ENCODE measurements at places on chromosomes 11 and 22. TPM values are rescaled to one million over a fixed set of nuclear protein-coding genes. Genes with fewer than 3 reads are reported as not detected.

- no peak overlapping the region for H3K27ac ChIP-seq
- H3K4me3 ChIP-seq, result no peak overlapping the region
- no peaks in the 10 kb centered on the region for H3K4me1 ChIP-seq
- peak; percentile 77 for DNase-seq
- no peaks in the 10 kb centered on the region for H3K36me3 ChIP-seq
- H3K27me3 ChIP-seq, result no peaks in the 10 kb centered on the region
Measured at GRCh38 chr11:67572747-67573419, 10.7 kb upstream of the GSTP1 start.

DNA sequence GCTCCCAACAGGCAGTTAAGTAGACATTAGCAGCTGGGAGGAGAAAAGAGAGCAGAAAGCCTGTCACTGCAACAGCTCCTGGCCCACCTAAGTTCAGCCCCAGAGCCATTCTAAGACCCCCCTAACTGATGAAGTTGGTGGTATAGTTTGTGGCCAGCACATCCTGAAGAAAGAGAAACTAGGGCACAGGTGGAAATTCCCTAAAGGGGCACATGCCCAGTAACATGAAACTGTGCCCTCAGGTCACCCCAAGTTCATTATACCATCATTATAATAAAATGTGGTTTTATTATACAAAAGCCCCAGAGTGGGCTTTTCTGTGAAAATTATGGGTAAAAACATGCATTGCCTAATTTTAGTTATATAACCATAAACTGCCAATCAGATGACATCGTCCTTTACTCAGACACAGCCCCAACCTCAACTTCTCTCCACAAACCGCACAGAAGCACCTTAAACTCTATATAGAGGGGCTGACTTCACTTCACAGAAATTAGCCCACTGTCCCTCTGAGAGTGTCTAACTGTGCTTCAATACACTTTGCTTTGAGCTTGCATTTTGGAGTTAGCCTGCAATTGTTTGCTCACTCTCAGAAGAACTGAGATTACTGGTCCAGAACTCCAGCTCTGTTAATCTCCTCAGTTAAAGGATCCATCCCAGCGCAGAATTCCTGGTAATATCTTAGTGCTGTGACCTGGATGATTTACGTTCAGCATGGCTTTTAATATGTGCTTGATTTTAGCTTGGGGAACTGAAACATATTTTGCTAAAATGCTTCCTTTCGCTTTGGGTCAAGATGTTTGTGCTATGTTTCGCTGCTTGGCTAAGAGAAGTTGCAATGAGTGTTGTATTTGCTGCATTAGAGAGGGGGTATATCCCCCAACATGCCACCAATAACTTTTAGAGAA lies 1.8 kb upstream of the APOL3 start:
- H3K27ac ChIP-seq, result no peak overlapping the region
- no peaks in the 10 kb centered on the region for H3K36me3 ChIP-seq
- no peaks in the 10 kb centered on the region for H3K27me3 ChIP-seq
- no peaks in the 10 kb centered on the region for H3K4me1 ChIP-seq

DNA sequence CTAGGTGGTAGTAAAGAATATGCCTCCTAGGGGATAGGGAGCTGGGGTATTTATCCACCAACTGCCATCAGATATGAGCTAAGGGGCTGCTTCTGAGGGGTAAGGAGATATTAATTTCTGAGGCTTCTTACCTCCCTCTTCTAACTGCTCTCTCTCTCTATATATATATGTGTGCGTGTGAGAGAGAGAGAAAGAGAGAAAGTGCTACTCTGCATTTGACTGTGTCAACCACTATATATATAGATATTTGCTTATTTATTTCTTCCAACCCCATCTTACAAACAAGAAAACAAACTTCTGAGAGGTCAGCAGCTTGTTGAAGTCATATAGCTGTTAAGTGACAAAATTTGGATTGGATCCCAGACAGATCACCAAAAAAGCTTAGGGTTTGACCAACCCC lies 5.9 kb upstream of the HEPACAM start:
- DNase-seq, result no peak
- no peaks in the 10 kb centered on the region for H3K4me1 ChIP-seq

GRCh38 chr11:55658608-55659007 lies 3.4 kb upstream of the OR4C6 start:
- no peaks in the 10 kb centered on the region for H3K27me3 ChIP-seq
- H3K4me3 ChIP-seq, result no peak overlapping the region
- H3K4me1 ChIP-seq, result no peaks in the 10 kb centered on the region
- no peaks in the 10 kb centered on the region for H3K36me3 ChIP-seq

DNA sequence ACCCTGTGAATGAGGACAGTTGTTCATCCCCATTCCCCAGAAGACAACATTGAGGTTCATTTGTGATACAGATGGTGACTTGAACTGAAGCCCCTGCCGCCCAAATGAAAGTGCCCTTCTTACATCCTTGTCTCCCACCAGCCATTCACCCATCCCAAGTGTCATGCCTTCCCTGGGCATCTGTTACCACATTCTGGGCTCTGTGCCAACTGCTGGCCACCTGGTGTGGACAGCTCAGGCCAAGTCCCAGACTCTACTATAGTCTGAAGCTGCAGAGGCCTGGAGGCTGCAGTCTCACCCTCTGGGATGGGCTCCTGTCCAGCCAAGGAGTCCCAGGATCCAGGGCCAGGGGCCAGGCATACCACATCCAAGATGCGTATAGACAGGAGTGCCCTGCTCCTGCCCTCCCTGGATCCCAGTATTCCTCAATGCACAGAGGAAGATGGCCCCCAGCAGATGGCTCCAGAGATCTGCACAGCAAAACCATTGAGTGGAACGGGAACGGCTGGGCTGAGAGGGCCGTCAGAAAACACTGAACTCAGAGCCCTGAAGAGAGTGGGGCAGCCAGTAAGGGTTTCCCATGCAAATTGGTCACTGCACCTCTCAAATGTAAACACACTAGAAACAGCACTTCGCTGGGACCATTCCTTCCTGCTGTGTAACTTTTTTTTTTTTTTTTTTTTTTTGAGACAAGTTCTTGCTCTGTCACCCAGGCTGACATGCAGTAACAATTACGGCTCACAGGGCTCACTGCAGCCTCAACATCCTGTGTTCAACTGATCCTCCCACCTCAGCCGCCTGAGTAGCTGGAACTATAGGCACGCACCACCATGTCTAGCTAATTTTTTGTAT lies 22.8 kb downstream of the ARRB1 start:
- peaks cover 10% of the 10 kb centered on the region for H3K4me1 ChIP-seq
- H3K27me3 ChIP-seq, result no peaks in the 10 kb centered on the region
- peak; percentile 84 for DNase-seq
- H3K36me3 ChIP-seq, result peaks cover 11% of the 10 kb centered on the region
- H3K27ac ChIP-seq, result peak overlapping the region; percentile 68
- H3K4me3 ChIP-seq, result no peak overlapping the region

GRCh38 chr22:27752771-27753170 lies 48.8 kb downstream of the MN1 start:
- H3K36me3 ChIP-seq, result no peaks in the 10 kb centered on the region
- no peak overlapping the region for H3K4me3 ChIP-seq
- no peak for DNase-seq
- H3K4me1 ChIP-seq, result peaks cover 8% of the 10 kb centered on the region
- no peak overlapping the region for H3K27ac ChIP-seq

- H3K36me3 ChIP-seq, result peaks cover 2% of the 10 kb centered on the region
- H3K27me3 ChIP-seq, result no peaks in the 10 kb centered on the region
- no peak for DNase-seq
- no peak overlapping the region for H3K4me3 ChIP-seq
Measured at GRCh38 chr11:13448876-13449275, 14.1 kb downstream of the BTBD10 start.

GRCh38 chr11:13368041-13368446 lies 90.5 kb downstream of the BMAL1 start:
- no peak for DNase-seq
- H3K27me3 ChIP-seq, result no peaks in the 10 kb centered on the region
- no peaks in the 10 kb centered on the region for H3K36me3 ChIP-seq
- H3K4me1 ChIP-seq, result no peaks in the 10 kb centered on the region
- no peak overlapping the region for H3K4me3 ChIP-seq

DNA sequence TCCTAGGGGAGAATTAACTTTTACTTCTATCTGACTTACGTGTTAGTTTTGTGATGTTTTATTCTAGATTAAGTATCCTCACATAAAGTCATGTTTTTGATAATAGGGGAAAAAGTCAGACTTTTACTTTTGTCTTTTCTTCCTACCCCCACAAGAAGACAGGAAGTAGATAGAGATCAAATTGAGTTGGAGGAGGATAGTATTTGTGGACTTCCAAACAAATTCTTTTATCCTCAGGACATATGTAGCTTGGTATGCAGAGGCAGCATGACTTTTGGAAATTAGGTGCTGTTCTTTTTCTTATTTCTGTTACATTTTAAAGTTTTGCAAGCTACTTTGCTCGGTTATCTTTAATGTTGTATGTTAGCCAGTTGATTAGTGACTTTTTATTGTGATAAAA lies 61.4 kb downstream of the MTMR3 start:
- H3K4me3 ChIP-seq, result no peak overlapping the region
- no peak overlapping the region for H3K27ac ChIP-seq
- H3K36me3 ChIP-seq, result peaks cover 18% of the 10 kb centered on the region

DNA sequence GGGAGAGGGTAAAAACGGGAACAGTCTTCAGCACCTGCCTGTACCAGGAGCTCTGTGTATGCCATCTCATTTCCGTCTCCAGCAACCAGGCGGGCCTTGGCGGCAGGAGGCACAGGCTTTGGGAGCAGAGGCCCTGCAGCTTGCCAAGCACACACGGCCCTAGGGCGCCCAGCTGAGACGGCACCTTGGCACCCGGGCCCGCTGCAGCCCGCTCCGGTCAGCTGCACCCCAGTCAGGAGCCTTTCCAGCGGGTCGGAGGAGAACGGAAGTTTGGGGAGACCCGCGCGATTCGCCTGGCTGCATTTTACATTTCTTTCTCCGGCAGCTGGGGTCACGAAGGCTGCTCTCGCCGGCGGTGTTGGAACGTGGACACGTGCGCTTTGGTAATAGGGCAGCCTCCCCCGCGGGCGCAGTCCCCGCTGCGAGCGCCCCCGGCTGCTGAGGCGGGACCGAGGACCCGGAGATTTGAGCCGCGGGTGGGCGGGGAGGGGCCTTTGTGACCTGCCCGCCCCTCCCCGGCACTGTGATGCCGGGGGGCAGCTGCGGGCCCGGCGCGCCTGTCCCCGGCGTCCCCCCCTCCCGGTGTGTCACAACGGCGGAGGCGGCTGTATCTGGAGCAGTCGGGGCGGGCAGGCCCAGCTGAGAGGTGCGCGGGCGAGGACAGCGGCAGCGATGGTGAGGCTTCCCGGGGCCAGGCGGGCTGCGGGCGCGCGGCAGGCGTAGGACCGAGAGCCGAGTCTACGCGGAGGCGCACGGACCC lies at the start of gene TUBA8:
Gene TUBA8 (plus strand): TSS at position 616 of the 760 bp plus-strand sequence. CDS start 57 bp downstream, at position 673.
- peaks cover 12% of the 10 kb centered on the region for H3K36me3 ChIP-seq
- no peak within 1 kb of the TSS for H3K27ac ChIP-seq
- DNase-seq, result peak; percentile 52
- H3K4me1 ChIP-seq, result no peaks in the 10 kb centered on the region

DNA sequence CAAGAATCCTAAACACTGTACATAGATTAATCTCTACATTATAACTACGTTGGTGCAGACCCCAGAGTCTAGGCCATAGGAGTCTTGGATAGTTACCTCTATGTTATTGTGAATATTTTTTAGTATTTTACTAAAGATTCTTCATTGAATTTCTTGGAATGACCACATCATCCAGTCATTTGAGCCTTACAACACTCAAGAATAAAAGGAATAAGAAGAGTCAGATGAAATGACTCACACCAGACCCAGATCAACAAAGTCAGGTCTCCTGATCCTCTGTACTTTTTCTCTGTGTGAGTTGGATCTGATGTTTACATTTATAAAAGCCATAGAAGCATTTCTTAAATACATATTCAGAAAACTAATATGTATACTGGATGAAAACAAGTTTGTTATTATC lies 179.2 kb upstream of the ARHGAP20 start:
- no peaks in the 10 kb centered on the region for H3K27me3 ChIP-seq
- no peak overlapping the region for H3K27ac ChIP-seq
- H3K36me3 ChIP-seq, result no peaks in the 10 kb centered on the region

- no peak overlapping the region for H3K4me3 ChIP-seq
- no peak overlapping the region for H3K27ac ChIP-seq
- no peak for DNase-seq
Measured at GRCh38 chr11:119889728-119890280, 160.8 kb upstream of the NECTIN1 start.

DNA sequence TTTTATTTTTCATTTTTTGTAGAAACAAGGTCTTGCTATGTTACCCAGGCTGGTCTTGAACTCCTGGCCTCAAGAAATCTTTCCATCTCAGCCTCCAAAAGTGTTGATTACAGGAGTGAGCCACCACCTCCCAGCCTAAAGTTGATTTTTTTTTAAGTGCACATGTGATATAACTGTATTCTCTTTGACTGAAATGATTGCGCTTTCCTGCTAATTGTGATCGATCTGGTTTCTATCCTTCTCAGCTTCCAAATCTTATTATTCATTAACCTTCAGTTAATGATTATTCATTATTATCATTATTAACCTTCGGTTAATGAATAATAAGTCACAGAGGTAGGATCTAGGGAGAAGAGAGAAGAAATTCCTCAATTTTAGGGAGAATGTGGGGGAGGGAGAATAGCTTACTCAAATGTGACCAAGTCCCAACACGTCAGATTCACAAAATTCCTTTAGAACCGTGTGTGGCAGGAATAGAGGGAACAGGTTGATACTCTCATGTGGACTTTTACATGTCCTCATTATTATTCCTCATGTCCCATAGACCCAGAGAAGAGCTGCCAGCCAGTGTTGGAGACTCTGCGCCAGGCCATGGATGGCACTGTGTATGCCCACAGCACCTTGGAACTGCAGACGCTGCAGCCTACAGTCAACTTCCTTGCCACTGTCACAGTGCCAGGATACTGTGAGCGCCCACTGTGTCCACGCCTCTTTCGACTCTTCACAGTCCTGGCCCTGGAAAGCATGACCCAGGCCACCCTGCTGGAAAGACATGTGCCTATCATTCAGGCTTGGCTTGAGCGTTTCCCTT lies 47.1 kb downstream of the RRP8 start:
- H3K27me3 ChIP-seq, result no peaks in the 10 kb centered on the region
- H3K4me3 ChIP-seq, result no peak overlapping the region
- no peaks in the 10 kb centered on the region for H3K36me3 ChIP-seq
- DNase-seq, result no peak
- H3K4me1 ChIP-seq, result no peaks in the 10 kb centered on the region

SNX19 gene
- total RNA-seq, result 32.9 TPM

TSPAN32 gene
- total RNA-seq, result not detected

BRMS1 gene
- total RNA-seq, result 50.1 TPM

EMID1 gene
- 5.4 TPM for total RNA-seq

FLRT1 gene
- total RNA-seq, result 0.31 TPM

TRPC6 gene
- total RNA-seq, result 12.5 TPM

PATE2 gene
- total RNA-seq, result 0.44 TPM

MGAT3 gene
- 5.0 TPM for total RNA-seq

POU2AF1 gene
- total RNA-seq, result not detected

SLC25A17 gene
- total RNA-seq, result 26.5 TPM
